ENCODE measurements at places on chromosomes 4 and X. TPM values are rescaled to one million over a fixed set of nuclear protein-coding genes. Genes with fewer than 3 reads are reported as not detected.

The MAGEA2B gene
- not detected for total RNA-seq

The MXD4 gene
- 57.5 TPM for total RNA-seq

The SRP72 gene
- total RNA-seq, result 110 TPM

The GLRA3 gene
- total RNA-seq, result not detected

The OTUD6A gene
- not detected for total RNA-seq

The CFAP99 gene
- not detected for total RNA-seq

The CA5B gene
- 4.8 TPM for total RNA-seq

The CCDC149 gene
- total RNA-seq, result 4.6 TPM

The APLN gene
- total RNA-seq, result 14.9 TPM

The OTC gene
- total RNA-seq, result not detected

Measured in regular cardiac myocyte (primary cell).